GM23338 (cell line): ENCODE measurements at places on chromosomes 1 and 21. TPM values are rescaled to one million over a fixed set of nuclear protein-coding genes. Genes with fewer than 3 reads are reported as not detected.

The CDK11A gene
- 19.6 and 22.8 TPM in 2 replicates for total RNA-seq

The PIP5K1A gene
- 61.4 and 63.3 TPM in 2 replicates for total RNA-seq

The ENAH gene
- 184 and 196 TPM in 2 replicates for total RNA-seq

The HMGB4 gene
- not detected in 2 replicates for total RNA-seq

GRCh38 chr1:54376430-54377039 is 29.7 kb downstream of the SSBP3 start:
- H3K36me3 ChIP-seq: no peaks in the 10 kb centered on the region
- no peaks in the 10 kb centered on the region for H3K27me3 ChIP-seq
- H3K4me1 ChIP-seq: peaks cover 83% of the 10 kb centered on the region
- peak overlapping the region; percentile 98 for H3K27ac ChIP-seq

DNA sequence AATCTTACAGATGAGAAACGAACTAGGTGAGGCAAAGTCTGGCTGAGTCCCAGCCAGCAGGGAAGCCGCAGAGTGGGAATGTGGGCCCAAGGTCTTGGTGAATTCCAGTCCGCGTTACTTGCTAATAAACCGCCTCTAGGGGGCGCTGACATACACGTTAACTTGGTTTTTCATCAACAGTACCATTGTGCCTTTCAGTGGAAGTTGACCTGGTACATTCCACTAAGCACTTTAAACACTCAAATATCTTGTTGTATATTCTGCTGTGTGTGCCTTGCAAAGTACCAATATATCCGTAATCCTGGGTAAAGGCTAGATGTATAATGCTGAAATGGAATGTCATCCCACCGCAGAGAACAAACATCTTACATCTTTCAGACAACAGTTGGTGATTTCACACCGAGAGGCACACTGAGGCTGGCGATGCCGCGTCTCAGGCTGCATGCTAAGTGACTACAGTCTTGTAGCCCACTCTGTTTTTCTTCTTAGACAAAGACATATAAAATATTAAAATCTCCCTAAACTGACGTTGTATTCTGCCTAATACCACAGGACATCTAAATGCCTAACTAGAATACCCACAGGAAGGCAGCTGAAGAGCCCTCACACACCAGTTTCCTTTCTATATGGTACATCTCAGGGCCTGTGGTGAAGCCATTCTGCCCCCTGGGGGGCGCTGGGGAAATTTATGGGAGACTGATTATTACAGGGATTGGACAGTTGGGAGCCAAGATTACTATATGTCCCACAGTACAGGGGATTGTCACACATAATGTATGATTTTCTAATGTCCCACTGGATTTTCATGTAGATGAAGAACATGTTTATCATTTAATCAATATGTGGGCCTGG is 49.2 kb upstream of the C1orf198 start:
- peak; percentile 99 for DNase-seq
- H3K4me3 ChIP-seq: no peak overlapping the region
- H3K4me1 ChIP-seq: no peaks in the 10 kb centered on the region

DNA sequence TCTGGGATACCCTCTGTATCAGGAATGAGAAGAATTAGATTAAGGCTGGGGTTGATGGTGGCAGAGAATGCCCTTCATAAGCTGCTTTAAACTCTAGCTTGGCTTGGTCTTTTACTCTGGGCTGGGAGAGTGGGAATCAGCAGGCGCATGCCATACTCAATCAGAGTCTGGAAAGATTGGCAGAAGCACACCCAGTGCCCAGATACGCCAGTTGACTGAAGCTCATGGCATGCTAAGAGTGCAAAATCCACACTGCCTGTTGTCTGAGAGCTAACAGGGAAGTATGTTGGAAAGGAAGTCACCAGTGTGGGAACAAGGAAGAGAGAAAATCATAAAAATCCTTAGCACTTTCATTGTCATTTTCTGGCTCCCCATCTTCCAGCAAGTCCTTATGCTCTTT is 53.0 kb downstream of the HMCN1 start:
- H3K27ac ChIP-seq: no peak overlapping the region
- H3K4me1 ChIP-seq: no peaks in the 10 kb centered on the region
- no peaks in the 10 kb centered on the region for H3K27me3 ChIP-seq

GRCh38 chr1:180574031-180574713 is 15.4 kb downstream of the OVAAL start:
- no peak overlapping the region for H3K27ac ChIP-seq
- DNase-seq: no peak
- no peaks in the 10 kb centered on the region for H3K4me1 ChIP-seq
- no peaks in the 10 kb centered on the region for H3K36me3 ChIP-seq
- no peaks in the 10 kb centered on the region for H3K27me3 ChIP-seq

GRCh38 chr21:38923429-38923828 is 117.7 kb downstream of the ETS2 start:
- H3K4me3 ChIP-seq: no peak overlapping the region
- no peak overlapping the region for H3K27ac ChIP-seq
- H3K27me3 ChIP-seq: no peaks in the 10 kb centered on the region
- no peaks in the 10 kb centered on the region for H3K36me3 ChIP-seq

DNA sequence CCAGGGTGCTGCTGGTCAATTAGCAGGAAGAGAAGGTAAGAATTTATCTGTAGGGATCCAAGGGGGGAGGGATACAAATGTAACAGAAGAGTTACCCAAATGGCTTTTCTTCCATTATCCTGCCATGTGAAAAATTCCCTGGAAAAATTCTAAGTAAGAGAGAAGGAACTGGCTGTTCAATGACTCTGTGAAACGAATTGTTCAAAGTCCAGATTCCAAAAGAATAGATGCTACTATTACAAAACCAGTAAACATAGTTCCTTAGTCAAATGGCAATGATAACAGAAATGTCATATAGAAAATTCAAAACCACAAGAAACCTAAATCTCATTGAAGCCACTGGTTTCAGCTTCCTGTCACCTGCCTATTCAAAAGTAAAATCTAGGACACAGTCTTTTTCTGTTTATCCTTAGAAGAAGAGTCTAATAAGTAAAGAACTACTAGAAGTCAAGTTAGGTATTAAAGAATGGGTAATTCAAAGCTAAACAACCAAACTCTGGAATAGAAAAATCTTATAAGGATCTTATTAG is 102.6 kb downstream of the ZNF644 start:
- DNase-seq: peak; percentile 33
- H3K36me3 ChIP-seq: 0 out of 2 replicates have a peak, but pooled peaks cover 6% of the 10 kb centered on the region
- no peak overlapping the region for H3K27ac ChIP-seq
- H3K4me1 ChIP-seq: peaks cover 51% of the 10 kb centered on the region
- H3K27me3 ChIP-seq: no peaks in the 10 kb centered on the region

DNA sequence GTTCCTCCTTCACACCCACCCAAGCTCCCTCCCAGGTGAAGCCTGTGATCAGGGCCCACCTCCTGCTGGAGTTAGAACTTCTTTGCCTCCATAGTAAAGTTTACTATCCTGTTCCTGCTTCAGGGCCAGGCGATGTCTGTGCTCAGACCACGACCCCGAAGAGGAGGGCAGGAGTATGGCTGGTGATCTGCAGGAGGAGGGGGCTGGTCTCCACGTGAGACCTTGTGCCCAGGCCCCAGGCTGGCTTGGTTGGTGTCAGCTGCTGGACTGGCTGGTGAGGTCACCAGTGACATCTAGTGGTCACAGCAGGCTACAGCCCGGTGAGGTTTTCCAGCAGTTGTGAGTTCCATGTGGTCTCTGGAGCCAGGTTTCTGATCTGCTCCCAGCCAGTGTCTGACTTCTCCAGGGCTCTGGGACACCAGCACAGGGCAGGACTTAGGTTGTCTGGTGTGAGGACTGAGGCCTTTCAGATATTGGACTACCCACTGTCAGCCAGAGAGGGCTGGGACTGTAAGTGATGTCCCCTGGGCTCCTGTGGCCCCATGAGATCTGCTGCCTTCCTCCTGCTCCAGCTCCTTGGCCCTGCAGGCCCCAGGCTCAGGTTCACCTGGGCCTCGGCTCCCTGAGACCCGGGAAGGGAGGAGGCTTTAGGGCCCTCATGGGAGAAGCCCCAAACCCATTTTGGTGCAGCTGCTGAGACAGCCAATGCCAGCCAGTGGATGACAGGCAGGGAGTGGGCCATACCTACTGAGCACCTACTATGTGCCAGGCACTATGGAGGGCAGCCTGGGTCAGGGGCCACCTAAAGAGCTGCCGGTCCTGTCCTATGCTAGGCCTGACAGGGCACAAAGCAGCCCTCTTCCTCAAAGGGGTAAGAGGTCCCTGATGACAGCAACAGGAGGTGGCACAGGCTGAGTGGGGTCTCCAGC is 6.0 kb upstream of the UBL4B start:
- no peaks in the 10 kb centered on the region for H3K4me1 ChIP-seq
- H3K27ac ChIP-seq: no peak overlapping the region
- H3K36me3 ChIP-seq: no peaks in the 10 kb centered on the region
- DNase-seq: peak; percentile 85
- no peaks in the 10 kb centered on the region for H3K27me3 ChIP-seq
- no peak overlapping the region for H3K4me3 ChIP-seq

DNA sequence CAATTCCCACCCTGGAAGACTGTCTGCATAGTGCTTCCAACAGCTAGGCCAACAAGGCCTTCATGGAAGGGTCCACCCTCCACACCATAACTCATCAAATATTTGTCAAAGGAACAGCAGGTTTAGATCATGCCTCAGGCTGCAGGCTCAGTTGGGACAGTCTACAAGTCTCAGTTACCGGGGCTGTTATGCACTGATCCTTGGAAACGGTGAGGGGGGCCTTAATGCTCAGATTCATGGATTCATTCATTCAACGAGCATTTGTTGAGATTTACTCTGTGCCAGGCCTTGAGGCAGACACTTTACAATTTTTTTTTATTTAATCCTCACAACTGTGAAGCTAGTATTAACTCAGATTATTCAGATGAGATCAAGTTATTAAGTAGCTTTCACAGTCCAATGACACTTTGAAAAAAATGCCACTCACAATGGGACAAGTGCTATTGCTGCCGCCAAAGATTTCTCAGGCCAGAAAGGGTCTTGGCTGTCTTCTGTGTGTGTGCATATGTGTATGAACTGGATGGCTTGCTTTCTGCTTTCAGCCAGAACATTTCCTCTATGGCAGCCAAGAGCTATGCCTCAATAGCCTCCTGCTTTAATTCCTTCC is 8.9 kb upstream of the C1orf216 start:
- peaks cover 12% of the 10 kb centered on the region; the same call in 1 of the 2 replicates for H3K4me1 ChIP-seq
- no peaks in the 10 kb centered on the region for H3K36me3 ChIP-seq
- no peaks in the 10 kb centered on the region for H3K27me3 ChIP-seq
- no peak overlapping the region for H3K27ac ChIP-seq
- no peak overlapping the region for H3K4me3 ChIP-seq
- no peak for DNase-seq

GRCh38 chr1:223515926-223516325 is 122.7 kb downstream of the CCDC185 start:
- H3K27me3 ChIP-seq: no peaks in the 10 kb centered on the region
- H3K27ac ChIP-seq: no peak overlapping the region
- H3K4me3 ChIP-seq: no peak overlapping the region
- no peaks in the 10 kb centered on the region for H3K4me1 ChIP-seq
- no peaks in the 10 kb centered on the region for H3K36me3 ChIP-seq

DNA sequence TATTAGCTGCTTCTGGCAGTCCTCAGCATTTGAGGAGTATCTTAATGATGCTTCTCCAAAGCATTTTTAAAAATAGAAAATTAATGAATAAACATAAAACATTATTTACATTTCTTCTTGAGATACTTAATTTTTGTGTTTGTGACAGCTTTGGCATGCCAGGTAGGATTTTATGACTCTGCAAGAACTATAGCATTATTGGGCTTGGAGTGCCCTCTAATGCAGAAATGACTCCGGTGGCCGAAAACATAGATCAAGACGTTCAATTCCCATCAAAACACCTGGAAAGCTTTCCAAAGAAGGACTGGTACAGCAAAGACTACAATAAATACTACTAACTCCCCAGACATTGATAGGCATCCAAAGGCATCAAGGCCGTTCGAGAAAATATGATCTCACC is 366.4 kb upstream of the CXADR start:
- peak; percentile 36 for DNase-seq
- no peak overlapping the region for H3K27ac ChIP-seq
- no peaks in the 10 kb centered on the region for H3K27me3 ChIP-seq
- no peaks in the 10 kb centered on the region for H3K4me1 ChIP-seq
- H3K36me3 ChIP-seq: no peaks in the 10 kb centered on the region
